Dermis blood vessel endothelial cell (primary cell): ENCODE measurements at places on chromosomes 2 and 18. TPM values are rescaled to one million over a fixed set of nuclear protein-coding genes. Genes with fewer than 3 reads are reported as not detected.

Gene DARS1
- total RNA-seq: 53.6 and 79.0 TPM in 2 replicates

DNA sequence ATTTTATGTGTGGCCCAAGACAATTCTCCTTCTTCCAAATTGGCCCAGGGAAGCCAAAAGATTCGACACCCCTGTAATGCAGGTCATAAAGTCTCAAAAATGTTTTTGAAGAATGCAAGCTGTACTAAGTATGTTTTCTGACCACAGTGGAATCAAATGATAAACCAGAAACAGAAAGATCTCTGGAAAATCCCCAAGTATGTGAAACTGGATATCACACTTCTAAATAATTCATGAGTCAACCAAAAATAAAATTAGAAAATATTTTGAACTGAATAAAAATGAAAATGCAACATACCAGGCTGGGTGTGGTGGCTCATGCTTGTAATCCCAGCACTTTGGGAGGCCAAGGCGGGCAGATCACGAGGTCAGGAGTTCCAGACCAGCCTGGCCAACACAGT is 34.1 kb upstream of the UBE2F start:
- no peak for DNase-seq

DNA sequence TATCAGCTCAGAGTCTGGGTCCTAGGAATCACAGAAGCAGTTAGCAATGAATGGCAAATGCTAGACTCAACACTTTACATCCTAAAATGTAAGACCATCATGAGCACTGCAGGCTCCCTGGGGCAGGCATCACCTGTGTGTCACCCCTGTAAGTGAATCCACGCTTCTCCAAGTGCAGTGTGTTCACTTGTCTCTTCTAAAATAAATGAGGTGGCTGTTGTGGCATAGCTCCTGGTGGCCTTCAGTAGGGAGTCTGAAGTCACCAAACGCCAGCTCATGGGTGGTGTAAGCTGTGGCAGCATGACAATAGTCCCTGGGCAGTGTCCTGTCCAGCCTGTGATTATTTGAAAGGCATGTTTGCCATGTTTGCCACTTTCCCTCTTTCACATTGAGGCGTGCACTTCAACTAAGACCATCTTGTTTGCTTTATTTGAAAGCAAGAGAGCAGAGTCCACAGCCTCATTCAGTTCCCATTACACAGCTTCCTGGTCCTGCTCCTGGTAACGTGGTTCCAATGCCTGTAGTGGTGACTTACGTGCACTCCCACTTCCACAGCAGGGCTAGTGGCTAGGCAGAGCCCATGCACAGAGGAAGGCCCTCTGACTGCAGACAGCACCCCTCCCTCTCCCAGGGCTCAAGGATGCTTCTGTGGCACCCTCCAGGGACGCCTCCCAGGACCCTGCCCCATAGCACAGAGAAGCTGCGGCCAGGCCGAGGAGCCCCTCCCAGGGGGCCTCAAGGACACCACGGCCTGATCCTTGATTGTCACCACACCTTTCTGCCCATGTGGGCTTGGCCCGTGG is 24.3 kb downstream of the COA5 start:
- no peak for DNase-seq

Gene FAP
- 1.8 and 6.6 TPM in 2 replicates for total RNA-seq

Gene FAM124B
- 139 and 228 TPM in 2 replicates for total RNA-seq

DNA sequence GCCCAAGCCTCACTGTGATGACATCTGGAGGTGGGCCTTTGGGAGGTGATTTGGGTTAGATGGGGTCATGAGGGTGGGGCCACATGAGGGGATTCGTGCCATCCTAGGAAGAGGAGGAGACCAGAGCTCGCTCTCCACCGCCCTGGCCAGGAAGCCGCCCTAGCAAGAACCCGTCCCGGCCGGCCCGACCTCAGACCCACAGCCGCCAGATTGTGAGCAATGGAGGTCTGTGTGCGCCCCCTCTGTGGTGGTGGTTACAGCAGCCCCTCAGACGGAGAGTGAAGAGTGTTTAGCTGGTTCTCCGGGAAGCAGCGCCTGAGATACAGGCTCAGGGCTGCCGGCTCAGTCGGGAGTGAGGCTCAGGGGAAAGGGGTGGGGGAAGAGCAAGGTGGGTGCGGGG is 83.3 kb downstream of the RTP5 start:
- no peak for DNase-seq

DNA sequence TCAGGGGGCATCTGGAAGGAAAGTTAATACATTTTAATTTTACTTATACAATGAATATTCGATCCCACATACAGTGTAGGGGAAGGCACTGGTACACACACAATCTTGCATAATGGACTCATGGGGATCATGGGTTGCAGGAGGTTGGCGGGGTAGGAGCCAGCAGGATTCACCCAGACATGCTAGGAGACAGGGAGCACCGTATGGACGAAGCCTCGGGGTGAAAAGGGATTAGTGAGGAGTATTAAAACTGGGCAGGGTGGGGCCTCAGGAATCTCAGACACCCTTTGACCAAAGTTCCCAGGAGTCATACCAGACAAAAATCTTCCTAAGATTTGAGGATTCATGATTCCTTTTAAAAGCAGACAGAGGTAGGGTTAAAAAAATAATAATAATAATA is 140.8 kb downstream of the BCL11A start:
- no peak for DNase-seq

Gene AKAIN1
- not detected in 2 replicates for total RNA-seq

Gene NEDD4L
- total RNA-seq: 15.1 and 26.4 TPM in 2 replicates

DNA sequence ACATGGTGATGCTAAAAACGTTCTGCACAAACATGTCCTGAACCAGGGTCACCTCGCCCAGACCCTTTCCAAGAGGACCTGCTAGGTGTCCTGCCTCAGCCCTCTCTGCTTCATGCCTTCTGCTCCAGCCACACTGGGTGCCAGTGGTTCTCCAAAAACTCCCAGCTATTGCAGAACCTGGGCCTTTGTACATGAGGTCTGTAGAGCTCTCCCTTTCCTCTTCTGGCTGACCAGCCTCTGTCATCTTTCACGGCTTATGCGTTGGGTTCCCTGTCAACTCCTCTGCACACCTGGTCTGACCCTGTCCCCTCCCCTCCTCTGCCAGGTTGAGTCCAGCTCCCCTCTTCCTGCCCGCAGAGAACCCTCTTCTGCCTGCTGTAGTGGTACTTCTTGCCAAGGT is 35.5 kb upstream of the IGFBP5 start:
- DNase-seq: no peak

DNA sequence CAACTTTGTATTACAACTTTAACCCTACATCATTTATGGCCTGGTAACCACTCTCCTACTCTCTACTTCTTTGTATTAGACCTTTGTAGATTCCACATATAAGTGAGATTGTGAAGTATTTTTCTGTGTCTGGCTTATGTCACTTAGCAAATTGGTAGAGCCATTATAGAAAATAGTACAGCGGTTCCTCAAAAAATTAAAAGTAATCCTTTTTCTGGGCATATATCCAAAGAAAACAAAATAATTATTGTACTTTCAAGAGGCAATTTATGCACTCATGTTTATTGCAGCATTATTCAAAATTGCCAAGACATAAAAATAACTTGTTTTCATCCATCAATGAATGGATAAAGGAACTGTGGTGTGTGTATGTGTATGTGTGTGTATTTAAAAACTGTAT is 537.5 kb upstream of the FSIP2 start:
- no peak for DNase-seq

DNA sequence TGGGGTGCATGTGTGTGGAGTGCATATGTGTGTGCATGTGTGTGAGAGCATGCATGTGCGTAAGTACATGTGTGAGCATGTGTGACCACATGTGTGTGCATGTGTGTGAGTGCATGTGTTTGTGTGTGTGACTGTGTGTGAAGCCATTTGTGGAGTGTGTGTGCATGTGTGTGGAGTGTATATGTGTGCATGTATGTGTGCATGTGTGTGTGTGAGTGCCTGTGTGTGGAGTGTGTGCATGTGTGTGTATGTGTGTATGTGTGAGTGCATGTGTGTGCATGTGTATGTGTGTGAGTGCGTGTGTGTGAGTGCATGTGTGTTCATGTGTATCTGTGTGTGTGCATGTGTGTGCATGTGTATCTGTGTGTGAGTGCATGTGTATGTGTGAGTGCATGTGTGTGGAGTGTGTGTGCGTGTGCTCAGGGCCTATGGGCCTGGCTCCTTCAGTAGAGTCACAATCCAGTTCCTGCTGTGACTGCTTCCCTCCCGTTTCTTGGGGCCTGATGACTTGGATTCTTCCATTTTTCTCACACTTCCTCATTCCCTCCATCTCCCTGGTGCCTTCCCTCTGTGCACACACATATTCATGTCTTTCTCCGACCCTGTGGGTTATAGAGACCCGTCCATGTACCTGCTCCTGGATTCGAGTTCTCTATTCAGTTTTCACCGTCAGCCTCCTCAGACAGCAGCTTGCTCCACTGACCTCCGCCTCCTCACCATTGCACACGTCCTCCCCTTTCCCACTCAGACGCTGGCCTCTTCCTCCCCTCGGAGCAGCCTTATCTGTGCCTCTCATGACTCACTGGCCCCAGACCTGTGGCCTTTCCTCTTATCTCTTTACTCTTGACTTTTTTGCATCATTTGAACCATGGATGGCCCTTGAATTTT is 25.2 kb downstream of the TOGARAM2 start:
- DNase-seq: no peak

Gene CCL20
- 0.65 and 1.0 TPM in 2 replicates for total RNA-seq

GRCh38 chr2:122150524-122151280 is 395.3 kb downstream of the TSN start:
- no peak for DNase-seq

Gene NEMP2
- total RNA-seq: 4.1 and 4.3 TPM in 2 replicates

Gene OXER1
- not detected in 2 replicates for total RNA-seq

DNA sequence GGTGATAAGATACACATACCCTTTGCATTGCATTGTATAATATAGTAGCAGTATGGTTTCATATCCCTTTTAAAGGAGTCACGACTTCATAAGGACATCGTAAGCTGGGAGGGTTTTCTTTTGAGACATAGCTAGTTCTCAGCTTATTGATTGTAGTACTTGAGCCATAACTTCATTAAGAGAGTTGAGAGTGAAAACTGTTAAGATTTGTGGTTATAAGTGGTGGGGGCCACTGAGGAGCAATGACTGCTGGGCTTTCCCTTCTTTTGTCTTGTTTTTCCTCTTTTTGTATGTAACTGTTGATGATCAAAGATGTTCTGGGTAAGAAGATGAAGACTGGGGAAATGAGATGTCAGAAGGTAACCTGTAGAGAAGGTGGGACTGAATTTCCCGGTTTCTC is 11.0 kb downstream of the EIF5B start:
- DNase-seq: no peak

Gene ORMDL1
- total RNA-seq: 51.3 and 54.6 TPM in 2 replicates

Gene MC2R
- not detected in 2 replicates for total RNA-seq

DNA sequence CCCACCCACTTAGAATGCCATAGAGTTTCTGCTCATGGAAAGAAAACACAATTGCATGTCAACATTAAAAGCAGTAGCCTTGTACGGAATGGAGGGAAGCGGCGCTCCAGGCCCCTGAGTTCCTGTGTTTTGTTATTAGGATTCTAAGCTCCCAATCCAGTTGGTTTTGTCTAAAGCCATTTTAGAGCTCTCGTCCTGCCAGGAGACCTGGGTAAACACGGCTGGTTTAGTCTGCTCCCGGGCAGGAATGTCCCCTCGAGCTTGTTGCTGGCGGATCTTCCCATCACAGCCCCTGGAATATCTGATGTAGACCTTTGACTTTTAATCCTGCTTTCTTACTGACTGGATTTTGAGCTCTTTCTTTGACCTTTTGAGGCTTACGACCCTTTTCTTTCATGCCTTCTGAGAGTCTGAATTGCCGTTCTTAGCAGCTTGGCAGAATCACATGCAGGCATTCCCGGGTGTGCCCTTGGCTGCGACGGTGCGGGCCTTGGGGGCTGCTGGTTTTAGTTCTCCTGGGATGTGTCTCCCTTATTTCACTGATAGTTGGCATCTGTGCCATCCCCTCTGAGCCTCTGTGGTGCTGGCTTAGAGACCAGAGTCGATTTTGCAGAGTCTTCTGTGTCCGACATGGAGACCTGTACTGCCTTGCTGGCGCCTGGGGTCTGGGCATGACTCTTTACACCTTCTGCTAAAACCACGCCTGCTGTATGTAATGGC is 25.4 kb downstream of the GREB1 start:
- no peak for DNase-seq

DNA sequence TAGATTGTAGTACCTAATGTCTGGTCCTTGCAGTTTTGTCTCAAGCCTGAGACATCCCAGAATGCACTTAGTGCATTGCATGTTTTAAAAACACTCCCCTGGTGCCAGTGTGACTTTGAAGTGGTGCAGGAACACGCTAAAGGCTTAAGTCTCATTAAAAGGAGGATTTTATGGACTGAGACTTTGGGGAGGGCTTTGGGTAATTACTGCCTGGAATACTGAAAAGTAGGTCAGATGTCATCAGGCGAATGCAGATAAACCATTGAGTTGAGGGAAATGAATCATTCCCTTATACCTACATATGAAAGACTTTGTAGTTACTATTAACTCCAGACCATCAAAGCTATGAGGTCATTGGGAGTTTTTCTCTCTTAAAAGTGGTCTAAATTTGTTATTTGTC is 3.0 kb upstream of the OSBPL1A start:
- peak; percentile 46 for DNase-seq

- DNase-seq: no peak
These were observed 9.1 kb downstream of the SEPTIN2 start for GRCh38 chr2:241324775-241325174.

Gene PREB
- total RNA-seq: 46.4 and 46.8 TPM in 2 replicates

DNA sequence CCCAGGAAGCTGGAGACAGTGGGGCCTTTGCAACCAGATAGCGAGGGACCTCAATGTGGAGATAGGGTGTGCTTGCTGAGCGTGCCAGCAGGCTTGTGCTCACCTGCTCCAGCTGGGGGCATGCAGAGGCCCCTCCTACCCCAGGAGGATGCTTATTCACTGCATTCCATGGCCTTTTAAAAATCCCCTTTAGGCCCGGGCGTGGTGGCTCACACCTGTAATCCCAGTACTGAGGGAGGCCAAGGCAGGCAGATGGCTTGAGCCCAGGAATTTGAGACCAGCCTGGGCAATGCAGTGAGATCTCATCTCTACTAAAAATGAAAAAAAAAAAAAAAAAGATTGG is 54.5 kb downstream of the ODC1 start:
- no peak for DNase-seq

GRCh38 chr18:73728657-73729056 is 419.0 kb downstream of the FBXO15 start:
- no peak for DNase-seq

GRCh38 chr18:4789506-4789905 is 334.4 kb upstream of the DLGAP1 start:
- no peak for DNase-seq

- no peak for DNase-seq
These were observed 30.4 kb downstream of the PTPRM start for GRCh38 chr18:7597500-7597899.

GRCh38 chr2:10149635-10150034 is 27.1 kb downstream of the RRM2 start:
- no peak for DNase-seq

Gene TMEM185B
- 33.7 and 36.4 TPM in 2 replicates for total RNA-seq

GRCh38 chr2:43073401-43073825 is 153.0 kb downstream of the ZFP36L2 start:
- DNase-seq: no peak

GRCh38 chr2:47620770-47621437 is 162.0 kb upstream of the MSH6 start:
- no peak for DNase-seq

Gene ADD2
- total RNA-seq: 4.6 and 13.3 TPM in 2 replicates
